Left ventricle myocardium superior (tissue), 1 donor: ENCODE measurements at places on chromosomes 16 and 17. TPM values are rescaled to one million over a fixed set of nuclear protein-coding genes. Genes with fewer than 3 reads are reported as not detected.
A peak's percentile ranks its signal among the peaks of the same experiment; 100 is the strongest.

GRCh38 chr17:39538866-39539265 lies 68.9 kb downstream of the NEUROD2 start:
- DNase-seq, result no peak

DNA sequence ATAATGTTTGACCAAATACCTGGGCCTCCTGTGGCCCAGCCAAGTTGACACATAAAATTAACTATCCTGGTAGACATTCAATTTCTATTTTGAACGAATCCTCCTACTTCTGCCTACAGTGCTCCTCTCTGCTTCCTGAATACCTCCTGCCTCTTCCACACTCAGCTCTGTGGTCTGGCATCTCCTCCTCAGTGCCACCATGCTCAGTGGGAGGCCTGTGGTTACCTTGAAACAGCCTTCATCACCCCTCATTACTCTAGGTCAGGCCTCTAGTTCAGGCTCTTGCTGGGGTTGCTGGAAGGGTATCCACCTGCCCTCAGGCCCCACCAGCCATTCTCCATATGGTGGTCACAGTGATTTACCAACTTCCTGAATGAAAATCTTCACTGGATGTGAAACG lies 5.1 kb downstream of the LYRM9 start:
- no peak for DNase-seq

DNA sequence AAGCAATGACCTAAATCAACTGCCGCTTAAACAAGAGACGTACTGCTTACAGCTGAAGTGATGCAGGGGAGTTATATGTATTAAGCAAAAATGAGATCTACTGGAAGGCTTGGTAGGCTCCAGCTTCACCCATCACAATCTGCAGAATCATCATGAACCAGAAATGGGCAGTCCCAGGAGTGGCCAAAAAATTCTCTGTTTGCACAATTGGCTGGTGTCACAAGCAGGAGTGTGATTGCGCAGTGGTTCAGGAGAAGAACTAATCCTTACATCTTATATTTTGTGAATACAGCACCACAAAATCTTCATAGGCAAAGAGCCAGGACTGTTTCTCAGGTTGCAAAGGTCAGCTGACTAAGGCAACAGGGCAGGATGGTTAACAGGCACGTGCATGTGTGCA lies 75.9 kb downstream of the CES1 start:
- no peak for DNase-seq

- no peak for DNase-seq
Observed at GRCh38 chr16:78706637-78707036, 607.2 kb downstream of the WWOX start.

GRCh38 chr16:48013491-48013901 lies 142.3 kb downstream of the ABCC12 start:
- no peak for DNase-seq

The IL34 gene
- total RNA-seq, result 1.5 TPM

The SPECC1 gene
- 10.3 TPM for total RNA-seq

The CBLN1 gene
- 1.0 TPM for total RNA-seq

DNA sequence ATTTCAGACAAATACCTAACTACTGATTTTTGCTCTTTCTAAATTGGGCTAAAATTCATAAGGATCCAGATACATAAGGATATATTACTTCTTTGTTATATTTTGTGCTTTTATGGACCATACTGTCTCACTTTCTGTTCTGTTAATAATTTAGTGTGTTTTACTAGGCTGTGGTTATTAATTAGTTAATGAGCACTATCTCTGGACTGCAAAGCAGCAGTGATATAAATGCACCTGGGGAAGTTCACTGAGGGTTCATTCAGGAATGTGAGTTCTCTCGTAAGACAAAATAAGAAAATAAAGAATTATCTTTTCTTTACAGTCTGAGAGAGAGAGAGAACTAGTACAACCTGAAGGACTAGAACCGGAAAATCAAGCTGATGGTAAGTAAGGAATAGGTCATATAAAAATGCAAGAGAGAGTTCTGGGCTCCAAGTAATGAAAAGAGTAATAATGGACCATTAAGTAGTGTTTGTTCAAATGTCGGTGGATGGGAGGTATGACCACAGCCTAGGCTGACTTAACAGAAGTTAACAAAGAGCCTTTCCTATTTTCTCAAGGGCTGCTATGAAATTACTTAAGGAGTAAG lies 55.6 kb downstream of the IKZF3 start:
- no peak for DNase-seq

DNA sequence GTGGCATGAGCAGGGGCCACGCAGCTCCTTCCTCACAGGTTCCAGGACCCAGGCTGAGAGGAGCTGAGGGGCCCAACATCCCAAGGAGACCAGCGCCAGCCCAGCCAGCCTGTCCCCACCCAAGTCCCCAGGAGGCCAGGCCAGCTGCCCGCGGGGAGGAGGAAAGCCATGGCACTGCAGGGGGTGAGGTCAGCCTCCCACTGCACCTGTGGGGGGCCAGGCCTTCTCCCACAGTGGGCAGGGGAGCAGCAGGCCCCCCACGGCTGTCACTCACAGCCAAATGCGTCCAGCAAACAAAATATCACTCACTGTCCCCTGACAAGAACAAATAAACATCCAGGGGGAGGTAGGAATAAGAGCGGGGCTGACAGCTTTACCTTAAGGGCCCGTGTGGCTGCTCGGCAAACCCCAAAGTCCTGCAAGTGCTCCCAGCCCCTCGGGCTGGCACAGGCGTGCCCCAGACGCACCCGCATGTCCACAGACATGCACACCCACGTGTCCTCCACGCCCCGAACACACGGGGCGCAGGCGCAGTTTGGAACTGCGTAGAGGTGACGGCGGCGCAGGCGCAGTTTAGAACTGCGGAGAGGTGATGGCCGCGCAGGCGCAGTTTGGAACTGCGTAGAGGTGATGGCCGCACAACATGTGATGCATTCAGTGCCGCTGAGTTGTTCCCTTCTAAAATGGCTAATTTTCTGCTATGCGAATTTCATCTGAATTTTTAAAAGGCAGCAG lies 291.1 kb downstream of the FOXL1 start:
- DNase-seq, result no peak

The CDH11 gene
- total RNA-seq, result 7.3 TPM

GRCh38 chr17:3735515-3735914 lies 11.8 kb downstream of the HASPIN start:
- no peak for DNase-seq

The OR3A3 gene
- not detected for total RNA-seq

- no peak for DNase-seq
Observed at GRCh38 chr17:83037084-83037873, 42.1 kb upstream of the METRNL start.

The OSGIN1 gene
- 4.7 TPM for total RNA-seq

The FSCN2 gene
- 0.50 TPM for total RNA-seq

- DNase-seq, result no peak
Observed at GRCh38 chr17:81916234-81917001, 1.6 kb downstream of the SIRT7 start.

The HSD17B2 gene
- not detected for total RNA-seq

DNA sequence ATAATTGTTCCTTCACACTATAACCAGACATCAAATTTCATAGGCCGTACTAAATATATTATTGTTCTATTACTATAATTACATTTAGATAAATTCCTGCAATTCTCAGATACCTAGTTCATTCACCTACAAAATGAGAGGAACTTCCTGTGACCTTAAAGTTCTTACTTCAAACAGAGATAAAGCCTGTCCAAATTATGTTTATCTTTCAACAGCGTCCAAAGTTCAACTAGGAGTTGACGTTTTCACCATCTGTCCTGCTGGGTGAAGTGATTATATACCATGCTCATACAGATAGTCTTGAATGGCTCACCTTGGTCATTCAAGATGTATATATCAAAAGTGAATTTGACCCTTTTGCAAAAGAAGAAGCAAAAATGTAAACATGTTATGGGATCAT lies 440.6 kb downstream of the CDH8 start:
- no peak for DNase-seq

DNA sequence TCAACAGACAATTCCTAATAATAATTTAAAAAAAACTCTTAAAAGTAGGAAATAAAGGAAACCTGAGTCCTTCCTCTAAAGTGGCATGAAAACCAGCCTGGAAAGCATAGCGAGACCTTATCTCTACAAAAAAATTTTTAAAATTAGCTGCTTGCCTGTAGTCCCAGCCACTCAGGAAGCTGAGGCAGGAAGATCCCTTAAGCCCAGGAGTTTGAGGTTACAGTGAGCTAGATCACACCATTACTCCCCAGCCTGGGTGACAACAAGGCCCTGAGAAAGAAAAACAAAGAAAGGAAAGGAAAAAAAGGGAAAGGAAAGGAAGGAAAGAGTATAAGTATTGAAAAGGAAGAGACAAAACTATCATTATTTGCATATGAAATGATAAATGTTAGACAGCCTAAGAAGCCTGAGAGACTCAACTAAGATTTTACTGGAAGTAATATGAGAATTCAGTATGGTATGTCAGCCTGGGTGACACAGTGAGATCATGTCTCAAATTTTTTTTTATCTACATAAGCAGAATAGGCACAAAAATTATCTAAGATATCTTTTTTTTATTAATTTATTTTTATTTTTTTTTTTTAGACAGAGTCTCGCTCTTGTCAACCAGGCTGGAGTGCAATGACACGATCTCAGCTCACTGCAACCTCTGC lies 113.0 kb downstream of the GOSR1 start:
- no peak for DNase-seq

The RASL10B gene
- 23.8 TPM for total RNA-seq

- no peak for DNase-seq
Observed at GRCh38 chr16:30694926-30695693, 3.9 kb upstream of the SRCAP start.

The C16orf46 gene
- 0.69 TPM for total RNA-seq

GRCh38 chr17:45341533-45342158 lies 24.8 kb upstream of the MAP3K14 start:
- peak; percentile 86 for DNase-seq

DNA sequence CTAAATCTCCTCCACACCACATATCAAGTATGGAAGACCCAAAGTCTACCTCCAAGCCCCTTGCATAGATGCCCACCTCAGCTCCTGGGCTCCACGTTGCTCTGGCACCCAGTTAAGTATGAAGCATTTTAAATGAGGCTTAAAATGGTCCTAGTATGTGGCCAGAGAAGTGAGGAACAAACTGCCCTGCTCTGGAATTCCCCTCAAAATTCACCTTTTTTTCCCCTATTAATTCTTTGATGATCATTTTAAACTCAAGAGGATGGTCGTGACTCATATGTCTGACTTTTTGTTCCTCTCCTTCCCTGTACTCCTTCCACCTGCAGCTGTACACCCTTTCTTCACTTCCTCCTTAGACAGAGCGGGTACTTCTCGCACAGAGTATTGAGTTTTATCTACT lies 234.5 kb upstream of the MYOCD start:
- DNase-seq, result no peak

GRCh38 chr17:52178012-52178411 lies 19.5 kb upstream of the CA10 start:
- DNase-seq, result no peak

GRCh38 chr17:40099619-40100418 lies 570 bp downstream of the NR1D1 start:
- no peak for DNase-seq

GRCh38 chr17:45923511-45924268 lies 29.3 kb downstream of the MAPT start:
- DNase-seq, result no peak

The OR3A2 gene
- total RNA-seq, result not detected

DNA sequence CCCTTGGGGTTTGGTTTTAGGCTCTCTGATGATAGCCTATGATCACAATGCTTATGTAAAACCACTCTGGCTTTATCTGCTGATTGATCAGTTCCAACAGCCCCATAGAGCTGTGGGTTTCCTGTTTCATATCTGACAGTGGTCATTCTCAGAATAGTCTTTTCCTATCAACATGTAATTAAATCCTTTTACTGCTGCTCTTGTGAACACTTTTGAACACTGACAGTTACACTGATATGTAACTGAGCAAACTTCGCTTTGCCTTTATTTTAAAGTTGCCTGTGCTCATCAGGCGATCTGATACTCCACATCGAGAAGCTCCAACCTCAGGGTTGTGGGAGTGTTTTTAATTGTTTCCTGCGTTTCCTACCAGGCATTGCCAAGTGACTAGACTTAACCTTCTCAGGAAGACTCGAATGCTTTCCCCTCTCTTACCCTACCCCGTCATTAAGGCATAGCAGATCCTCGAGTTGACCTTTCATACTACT lies 17.3 kb upstream of the CLEC18B start:
- no peak for DNase-seq

The FAM20A gene
- total RNA-seq, result 7.6 TPM

- no peak for DNase-seq
Observed at GRCh38 chr17:73462823-73463222, 151.0 kb upstream of the CDC42EP4 start.

The TMEM132E gene
- total RNA-seq, result not detected

- no peak for DNase-seq
Observed at GRCh38 chr17:66507982-66508760, 205.8 kb downstream of the PRKCA start.

- DNase-seq, result no peak
Observed at GRCh38 chr17:8142158-8142886, 9.9 kb downstream of the PER1 start.

GRCh38 chr17:57671667-57672632 lies 73.1 kb downstream of the CCDC182 start:
- peak; percentile 82 for DNase-seq

The ACSM3 gene
- total RNA-seq, result 9.2 TPM

DNA sequence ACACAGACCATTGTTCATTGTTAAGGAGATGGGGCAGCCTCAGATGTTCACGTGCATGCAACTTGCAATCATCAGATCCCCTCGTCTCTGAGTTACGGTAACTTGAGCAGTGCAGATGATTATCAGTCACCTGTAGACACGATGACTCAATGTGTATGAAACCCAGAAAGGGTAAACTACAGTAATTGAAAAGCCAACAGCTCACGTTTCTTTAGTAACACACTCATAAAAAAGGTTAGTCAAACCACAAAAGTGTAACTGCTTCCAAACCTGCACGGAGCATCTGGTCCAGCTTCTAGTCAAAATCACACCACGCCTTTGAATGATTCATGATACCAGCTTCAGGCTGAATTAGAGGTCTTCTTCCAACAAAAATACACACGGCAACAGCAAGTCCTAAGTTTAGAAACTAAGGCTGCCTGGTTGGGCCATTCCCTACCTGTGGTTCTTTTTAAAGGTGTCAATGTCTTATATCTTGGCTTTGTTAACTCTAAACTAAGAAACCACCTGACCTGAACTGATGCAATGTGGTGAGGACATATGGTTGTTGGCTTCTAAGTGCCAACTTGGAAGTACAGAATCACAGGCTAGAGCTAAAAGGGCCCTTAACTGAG lies 32.3 kb downstream of the GRB7 start:
- no peak for DNase-seq

- no peak for DNase-seq
Observed at GRCh38 chr16:64751906-64752305, 370.0 kb downstream of the CDH11 start.

The NOS2 gene
- total RNA-seq, result 0.12 TPM

The GPR179 gene
- total RNA-seq, result not detected

- DNase-seq, result no peak
Observed at GRCh38 chr17:5563456-5563855, 20.9 kb downstream of the NLRP1 start.

- no peak for DNase-seq
Observed at GRCh38 chr17:77527836-77528505, 387.2 kb downstream of the SEC14L1 start.

GRCh38 chr16:82884320-82884898 lies 257.6 kb downstream of the CDH13 start:
- DNase-seq, result no peak
